LoVo (cell line): ENCODE measurements at places on chromosomes 16 and 17.

- no peak for DNase-seq
These were observed 6.5 kb downstream of the SNRNP25 start for GRCh38 chr16:60166-60565.

GRCh38 chr17:10745231-10745630 lies 15.4 kb upstream of the TMEM220 start:
- peak; percentile 22 for DNase-seq

DNA sequence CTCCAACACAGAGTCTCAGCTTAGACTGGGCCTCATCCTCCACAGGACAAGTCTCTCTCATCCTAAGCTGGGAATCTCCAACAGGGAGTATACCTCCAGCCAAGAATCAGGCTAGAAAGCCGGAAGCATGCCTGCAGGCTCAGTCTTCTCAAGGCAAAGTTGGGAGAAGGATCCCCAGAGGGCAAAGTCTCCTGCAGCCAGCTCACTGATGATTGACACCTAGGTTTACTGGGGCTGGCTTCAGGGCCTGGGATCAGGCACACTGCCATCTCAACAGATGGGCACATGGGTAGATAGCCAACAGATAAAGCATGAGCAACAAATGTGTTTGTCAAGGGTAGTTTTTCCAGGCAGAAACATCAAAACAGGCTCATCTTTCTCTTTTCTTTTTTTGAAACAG lies 56.1 kb upstream of the TOX3 start:
- no peak for DNase-seq

GRCh38 chr17:28812091-28812747 lies 30.4 kb downstream of the FAM222B start:
- peak; percentile 97 for DNase-seq

DNA sequence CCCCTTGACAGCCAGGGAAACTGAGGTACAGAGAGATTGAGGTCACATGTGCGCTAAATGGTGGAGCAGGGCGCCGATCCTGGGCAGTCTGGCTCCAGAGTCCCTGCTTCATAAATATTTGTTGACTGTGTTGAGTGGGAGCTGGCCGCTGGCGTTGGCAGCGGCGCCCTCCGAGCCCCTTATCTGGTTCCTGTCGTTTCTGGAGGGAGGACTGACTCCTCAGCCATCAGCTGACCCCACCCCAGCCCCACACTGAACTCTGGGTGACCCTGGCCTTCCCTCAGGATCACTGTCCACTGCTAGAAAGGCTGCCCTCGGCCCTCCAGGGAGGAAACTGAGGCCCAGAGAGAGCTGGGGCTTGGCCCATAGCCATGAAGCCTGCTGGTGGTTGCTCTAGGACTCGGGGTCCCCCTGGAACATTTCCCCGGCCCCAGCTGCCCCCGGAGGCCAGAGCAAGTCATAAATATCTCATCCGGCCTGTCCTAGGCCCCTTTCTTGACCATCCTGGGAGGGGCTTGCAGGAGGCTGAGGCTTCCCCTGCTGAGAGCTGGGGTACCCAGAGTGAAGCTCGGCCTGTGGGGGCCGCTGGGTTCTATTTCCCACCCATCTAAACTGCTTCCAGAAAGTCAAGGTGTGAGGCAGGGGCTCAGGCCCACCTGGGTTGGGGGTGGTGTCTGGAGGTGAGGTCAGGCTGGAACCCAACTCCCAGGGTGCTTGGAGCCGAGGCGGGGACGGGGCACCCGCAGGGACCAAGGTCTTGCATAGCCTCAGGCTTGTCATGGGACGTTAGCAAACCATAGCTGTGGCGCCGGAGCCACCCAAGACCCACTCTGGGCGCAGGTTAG lies 51.7 kb upstream of the GSE1 start:
- no peak for DNase-seq

DNA sequence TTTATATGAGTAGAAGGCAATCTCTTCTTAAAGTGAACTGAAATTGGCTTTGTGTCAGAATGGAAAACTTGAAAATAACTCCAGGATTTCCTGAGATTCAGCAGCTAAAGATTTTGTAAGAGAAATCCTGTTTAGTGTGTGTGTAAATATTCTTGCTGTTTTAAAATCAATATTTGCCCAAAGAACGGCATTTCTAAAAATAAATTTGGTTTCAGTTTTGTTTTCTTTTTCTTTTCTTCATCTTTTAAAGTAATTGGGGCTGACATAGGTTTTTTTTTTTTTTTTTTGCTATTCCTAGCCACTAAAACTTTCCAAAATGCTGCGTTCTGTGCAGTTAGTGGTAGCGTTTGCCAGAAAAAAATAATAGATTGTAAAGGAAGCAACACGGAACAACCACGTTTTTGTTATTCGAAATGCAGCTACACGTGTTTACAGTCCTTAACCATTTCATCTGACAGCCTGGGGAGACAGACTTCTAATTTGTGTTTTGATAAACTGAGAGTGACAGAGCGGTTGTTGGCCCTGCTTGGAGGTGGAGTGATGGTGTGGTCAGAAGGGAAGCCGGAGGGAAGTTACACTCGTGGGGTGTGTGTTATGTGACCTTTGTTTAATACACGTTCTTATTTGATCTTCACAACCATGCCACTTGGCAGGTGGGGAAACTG lies 21.6 kb upstream of the SMPD3 start:
- DNase-seq: no peak

GRCh38 chr16:89936981-89937380 lies 11.6 kb upstream of the DEF8 start:
- no peak for DNase-seq

DNA sequence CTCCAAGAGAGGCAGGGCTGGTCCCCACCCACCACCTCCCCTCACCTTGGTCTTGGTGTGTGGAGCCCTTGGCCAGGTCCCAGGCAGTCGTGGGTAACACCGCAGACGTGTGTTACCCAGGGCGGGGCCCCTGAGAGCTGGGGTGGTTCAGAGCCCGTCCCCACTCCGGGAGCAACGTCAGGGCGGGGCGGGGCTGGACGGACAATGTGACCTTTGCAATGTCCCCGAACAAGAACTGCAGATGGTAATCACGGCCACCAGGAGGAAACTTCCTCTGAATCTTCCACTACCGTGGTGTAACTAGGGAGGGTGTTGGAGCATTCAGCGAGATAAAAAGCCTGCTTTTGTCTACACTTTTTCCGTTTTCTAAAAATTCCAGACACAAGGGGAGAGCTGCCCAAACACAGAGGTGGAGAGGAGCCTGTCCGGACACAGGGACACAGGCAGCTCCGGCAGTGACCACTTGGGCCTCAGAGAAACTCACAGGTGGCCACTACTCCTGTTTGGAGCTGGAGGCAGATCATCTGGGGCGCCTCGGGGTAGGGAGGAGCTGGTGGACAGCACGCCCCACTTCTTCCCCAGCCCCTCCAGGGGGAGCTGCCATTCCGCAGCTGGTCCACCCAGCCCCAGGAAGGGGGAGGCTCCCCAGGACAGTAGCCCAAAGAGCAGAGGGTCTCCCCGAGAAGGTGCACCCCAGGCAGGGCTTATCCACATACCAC lies 14.2 kb upstream of the SLC38A10 start:
- DNase-seq: peak; percentile 90

GRCh38 chr17:77019893-77020379 lies 120.8 kb upstream of the SEC14L1 start:
- DNase-seq: no peak

- no peak for DNase-seq
These were observed 66.3 kb downstream of the CACNG1 start for GRCh38 chr17:67110619-67111018.

- DNase-seq: no peak
These were observed 9.8 kb downstream of the ELOB start for GRCh38 chr16:2767140-2767731.

DNA sequence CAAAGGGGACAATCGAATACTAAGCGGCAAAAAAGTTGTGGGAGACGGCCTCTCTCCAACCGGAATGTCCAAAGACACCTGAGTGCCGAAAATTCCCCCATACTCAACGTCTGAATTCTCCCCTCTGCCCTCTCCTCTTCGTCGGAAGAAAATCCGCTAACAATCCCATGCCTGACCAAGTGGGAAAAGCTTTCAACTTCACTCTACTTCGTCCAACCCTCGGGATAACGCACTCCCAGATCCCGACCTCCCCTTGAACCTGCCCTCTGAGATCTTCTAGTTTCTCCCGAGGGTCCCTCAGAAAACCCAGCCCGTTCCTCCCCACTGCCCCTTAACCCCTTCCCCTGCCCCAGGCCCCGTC lies 961 bp downstream of the AMFR start:
- DNase-seq: no peak

DNA sequence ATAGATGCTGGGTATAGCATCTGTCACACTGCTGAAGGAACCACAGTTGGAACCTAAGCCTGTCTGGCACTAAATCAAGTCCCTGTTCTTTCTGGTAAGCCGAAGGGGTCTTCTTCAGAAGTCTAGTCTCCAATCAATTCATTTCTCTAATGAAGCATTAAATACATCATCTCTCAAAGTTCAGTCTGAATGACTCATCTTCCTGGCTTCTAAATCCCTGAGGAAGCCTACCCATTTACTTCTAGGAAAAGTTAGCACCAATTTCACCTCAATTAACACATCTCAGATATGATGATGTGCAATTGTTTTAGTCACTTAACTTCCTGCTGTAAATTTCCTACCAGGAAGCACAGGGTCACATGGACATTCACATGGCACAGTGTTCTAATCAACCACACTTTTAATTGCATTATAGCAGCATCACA lies 49.9 kb downstream of the TEX14 start:
- no peak for DNase-seq

DNA sequence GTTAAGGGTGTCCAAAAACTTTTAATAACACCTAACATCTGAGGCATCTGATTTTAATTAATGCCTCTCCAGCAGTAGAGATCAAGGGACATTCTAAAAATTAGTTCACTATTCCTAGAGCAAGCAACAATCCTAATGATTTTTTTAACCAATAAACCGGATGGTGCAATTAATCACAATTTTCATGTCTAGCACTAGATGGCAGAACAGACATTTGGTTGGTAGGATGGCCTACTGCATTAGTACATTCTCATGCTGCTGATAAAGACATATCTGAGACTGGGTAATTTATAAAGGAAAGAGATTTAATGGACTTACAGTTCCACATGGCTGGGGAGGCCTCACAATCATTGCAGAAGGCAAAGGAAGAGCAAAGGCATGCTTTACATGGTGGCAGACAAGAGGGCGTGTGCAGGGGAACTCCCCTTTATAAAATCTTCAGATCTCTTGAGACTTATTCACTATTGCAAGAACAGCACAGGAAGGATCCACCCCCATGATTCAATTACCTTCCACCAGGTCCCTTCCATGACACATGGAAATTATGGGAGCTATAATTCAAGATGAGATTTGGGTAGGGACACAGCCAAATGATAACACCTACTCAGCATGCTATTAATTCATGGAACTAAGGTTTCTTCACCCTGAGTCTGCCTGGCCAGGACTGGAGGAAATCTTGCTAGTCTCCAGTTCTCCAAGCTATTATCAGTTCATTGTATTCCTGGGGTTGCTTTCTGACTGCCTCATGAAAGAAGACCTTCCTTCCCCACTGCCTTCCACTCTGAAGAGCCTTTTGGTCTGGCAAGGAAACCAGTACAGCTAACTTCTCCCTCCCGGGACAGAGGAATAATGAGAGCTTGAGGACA lies 24.8 kb downstream of the HS3ST3A1 start:
- DNase-seq: no peak

DNA sequence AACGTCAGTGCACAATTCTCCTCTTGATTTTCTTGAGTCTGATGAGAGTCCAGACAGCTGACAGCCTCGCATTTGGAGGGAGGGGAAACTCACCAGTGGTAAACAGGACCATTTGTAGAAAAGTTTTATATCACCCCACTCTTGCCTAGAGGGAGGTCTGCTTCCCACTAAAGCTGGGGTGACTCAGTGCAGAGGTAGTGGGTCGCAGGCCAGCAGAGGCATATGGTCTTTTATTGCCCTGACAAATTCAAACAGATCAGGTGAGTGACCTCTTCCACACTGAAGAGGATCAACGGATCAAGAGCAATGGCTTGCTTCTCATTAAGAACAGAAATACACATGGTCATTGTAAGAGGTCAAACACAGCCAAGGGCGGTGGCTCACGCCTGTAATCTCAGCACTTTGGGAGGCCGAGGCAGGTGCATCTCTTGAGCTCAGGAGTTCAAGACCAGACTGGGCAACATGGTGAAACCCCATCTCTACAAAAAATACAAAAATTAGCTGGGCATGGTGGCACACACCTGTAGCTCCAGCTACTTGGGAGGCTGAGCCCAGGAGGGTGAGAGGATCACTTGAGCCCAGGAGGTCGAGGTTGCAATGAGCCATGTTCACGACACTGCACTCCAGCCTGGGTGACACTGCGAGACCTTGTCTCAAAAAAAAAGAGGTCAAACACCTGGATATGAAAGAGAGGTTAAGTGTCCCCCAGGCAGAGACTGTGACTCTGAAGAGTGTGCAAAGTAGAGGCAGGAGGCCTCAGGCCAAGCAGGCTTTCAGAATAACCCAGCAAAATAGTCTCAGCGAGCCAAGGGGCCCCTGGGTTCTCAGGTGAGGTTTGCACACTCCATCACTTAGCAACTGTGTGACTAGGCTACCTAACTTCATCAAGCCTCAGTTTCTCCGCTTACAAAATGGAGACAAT lies 56.5 kb upstream of the ERN1 start:
- DNase-seq: no peak

DNA sequence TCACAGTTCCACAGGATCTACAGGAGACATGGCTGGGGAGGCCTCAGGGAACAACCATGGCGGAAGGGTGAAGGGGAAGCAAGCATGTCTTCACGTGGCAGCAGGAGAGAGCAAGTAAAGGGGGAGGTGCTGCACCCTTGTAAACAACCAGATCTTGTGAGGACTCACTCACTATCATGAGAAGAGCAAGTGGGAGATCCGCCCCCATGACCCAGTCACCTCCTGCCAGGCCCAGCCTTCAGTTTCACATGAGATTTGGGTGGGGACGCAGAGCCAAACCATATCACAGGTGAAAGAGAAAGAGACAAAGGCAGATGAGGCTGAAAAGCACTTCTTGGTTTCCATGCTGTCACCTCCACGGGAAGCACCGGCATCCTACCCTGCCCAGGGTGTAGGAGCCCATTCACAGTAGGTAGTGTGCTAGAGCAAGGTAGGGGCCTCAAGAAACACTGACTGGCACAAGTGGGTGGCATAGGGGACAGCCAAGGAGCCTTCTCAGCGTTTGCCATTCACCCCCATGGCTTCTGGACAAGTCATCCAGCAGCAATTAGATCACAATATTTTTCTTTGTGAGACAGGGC lies 6.6 kb downstream of the NARF start:
- DNase-seq: no peak

DNA sequence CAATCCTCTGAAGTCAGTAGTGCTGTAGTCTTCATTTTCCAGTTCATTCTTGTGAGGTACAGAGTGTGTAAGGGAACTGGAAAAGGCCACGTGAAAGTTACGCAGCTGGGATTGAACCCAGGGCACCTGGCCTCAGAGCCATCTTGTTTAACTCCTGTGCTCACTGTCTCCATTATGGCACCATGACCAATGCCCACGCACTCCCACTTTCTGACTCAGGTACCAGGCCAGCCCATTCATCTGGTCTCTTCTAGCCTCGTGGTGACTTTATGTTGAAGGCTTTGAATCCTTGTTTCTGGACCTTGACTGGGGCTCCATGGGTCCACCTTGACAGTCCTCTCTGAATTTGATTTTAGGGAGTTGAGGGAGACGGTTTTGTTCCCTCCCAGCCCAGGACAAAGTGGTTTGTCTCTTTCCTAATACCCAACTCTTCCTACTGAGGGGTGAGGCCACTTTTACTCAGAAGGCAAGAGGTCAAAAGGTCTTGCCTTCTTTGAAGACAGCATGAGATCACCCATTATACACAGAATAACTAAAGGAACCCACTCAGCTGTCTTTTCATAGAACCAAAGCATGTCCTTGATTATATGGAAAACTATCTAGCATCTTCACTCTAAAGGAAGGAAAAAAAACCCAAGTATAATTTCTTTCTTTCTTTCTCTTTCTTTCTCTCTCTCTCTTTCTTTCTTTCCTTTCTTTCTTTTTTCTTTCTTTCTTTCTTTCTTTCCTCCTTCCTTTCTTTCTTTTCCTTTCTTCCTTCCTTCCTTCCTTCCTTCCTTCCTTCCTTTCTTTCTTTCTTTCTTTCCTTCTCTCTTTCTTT lies 50.0 kb downstream of the OTOA start:
- DNase-seq: no peak
